ENCODE measurements at places on chromosomes 16 and 17.

- no peak for DNase-seq
Measured at GRCh38 chr16:30839523-30840227, 52.7 kb upstream of the ZNF629 start.

DNA sequence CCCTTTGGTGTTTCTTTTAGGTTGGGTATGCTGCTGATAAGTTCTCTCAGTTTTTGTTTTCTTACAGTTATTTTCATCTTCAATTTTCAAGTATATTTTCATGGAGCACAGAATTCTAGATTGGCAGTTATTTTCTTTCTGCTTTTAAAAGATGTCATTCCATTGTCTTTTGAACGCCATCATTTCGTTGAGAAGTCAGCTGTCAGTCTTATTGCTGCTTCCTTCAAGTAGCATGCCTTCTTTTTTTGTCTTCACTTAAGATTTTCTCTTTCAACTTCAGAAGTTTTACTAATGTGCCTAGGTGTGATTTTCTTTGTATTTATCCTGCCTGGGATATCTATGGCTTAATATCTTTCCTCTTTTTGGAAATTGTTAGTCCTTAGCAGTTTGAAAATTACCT lies 262.2 kb upstream of the PMFBP1 start:
- DNase-seq, result peak; percentile 19

- no peak for DNase-seq
Measured at GRCh38 chr17:33127706-33128105, 136.1 kb downstream of the SPACA3 start.

DNA sequence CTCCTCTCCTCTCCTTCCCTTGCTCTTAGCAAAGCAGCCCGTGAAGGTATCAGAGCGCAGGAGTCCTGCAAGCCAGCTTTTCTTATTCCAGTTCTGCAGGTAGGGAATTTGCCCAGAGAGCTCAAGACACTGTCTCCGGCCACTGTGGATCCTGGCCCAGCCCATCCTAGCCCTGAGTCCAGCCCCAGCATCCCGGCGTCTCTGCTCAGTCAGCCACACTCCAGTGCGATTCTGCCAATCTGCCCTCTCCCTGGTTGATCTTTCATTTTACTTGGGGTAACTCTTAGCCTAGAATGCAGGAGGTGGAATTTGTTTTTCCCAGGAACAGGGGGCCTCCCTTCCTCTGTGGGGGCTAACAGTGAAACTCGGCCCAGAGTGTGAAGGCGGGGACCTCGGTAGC lies 176.9 kb upstream of the GSE1 start:
- DNase-seq, result no peak

- DNase-seq, result no peak
Measured at GRCh38 chr16:85309656-85310587, 197.7 kb upstream of the CIBAR2 start.

GRCh38 chr17:82684228-82684841 lies 14.2 kb downstream of the RAB40B start:
- no peak for DNase-seq

DNA sequence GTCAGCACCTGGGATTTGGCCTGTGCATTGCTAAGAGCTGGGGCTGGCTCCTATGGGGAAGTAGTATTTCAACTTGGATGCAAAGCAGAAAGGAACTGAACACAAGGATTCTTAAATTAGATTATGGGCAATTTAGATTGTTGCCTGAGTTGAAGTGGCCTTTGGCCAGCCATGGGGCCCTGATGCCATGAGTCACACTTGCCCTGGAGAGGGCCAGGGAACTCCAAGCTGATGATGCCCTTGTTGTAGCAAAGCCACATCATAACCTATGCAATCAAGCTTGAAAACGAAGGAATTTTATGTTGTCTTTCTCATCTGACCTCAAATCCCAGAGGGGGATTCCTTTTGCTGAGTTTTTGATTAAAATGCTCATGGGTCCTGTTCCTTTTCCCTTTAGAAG lies 3.9 kb upstream of the SPATA32 start:
- peak; percentile 88 for DNase-seq

GRCh38 chr17:16349431-16349830 lies 3.8 kb downstream of the CENPV start:
- no peak for DNase-seq

GRCh38 chr16:26441178-26441577 lies 625.5 kb upstream of the C16orf82 start:
- no peak for DNase-seq

GRCh38 chr16:496097-496886 lies 31.2 kb upstream of the CAPN15 start:
- DNase-seq, result no peak
